Left ventricle myocardium superior (tissue), 1 donor: ENCODE measurements at places on chromosomes 7 and 10. TPM values are rescaled to one million over a fixed set of nuclear protein-coding genes. Genes with fewer than 3 reads are reported as not detected.

The HGF gene
- total RNA-seq, result 2.4 TPM

The FBXL13 gene
- total RNA-seq, result 0.27 TPM

GRCh38 chr10:77744245-77744644 is 106.6 kb upstream of the KCNMA1 start:
- no peak for DNase-seq

GRCh38 chr10:54667136-54667535 is 133.9 kb downstream of the PCDH15 start:
- no peak for DNase-seq

DNA sequence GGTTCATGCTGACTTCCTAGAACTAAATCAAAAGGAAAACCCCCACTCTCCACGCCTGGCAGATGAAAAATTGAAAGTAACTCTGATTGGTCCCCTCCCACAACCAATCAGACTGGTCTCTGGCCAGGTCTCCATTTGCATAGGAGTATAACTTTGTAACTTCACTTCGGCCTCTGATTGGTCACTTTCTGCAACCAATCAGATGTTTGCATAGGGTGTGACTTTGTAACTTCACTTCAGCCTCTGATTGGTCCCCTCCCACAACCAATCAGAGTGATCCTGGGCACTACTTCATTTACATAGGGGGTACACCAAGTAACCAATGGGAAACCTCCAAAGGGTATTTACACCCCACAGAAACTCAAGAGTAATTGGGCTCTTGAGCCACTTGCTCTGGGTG is 306.6 kb upstream of the PFKP start:
- no peak for DNase-seq
